ENCODE measurements at places on chromosomes 1 and 21.

- no peak overlapping the region for H3K4me3 ChIP-seq
- no peak for DNase-seq
- no peaks in the 10 kb centered on the region for H3K4me1 ChIP-seq
- no peaks in the 10 kb centered on the region for H3K36me3 ChIP-seq
- no peaks in the 10 kb centered on the region for H3K27me3 ChIP-seq
- H3K27ac ChIP-seq, result no peak overlapping the region
Observed at GRCh38 chr1:95246511-95246910, 12.5 kb downstream of the RWDD3 start.

DNA sequence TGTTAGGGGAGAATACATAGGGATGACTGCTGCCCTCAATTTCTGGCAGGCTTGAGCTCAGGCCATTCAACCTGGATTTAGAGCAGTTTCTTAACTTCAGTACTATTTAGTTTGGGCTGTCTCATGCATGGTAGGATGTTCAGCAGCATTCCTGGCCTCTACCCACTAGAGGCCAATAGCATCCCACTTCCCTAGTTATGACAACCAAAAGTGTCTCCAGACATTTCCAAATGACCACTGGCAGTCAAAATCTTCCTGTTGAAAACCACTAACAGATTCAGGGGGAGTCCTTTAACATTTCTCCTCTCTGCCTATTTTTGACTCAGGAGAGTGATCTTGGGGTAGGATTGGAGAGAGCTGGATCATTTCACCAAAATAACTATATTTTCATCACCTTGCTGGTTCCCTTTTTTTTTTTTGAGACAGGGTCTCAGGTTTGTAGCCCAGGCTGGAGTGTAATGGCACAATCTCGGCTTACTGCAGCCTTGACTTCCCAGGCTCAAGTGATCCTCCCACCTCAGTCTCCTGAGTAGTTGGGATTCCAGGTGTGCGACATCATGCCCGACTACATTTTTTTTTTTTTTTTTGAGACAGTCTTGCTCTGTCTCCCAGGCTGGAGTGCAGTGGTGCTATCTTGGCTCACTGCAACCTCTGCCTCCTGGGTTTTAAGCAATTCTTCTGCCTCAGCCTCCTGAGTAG is 8.7 kb downstream of the GNAT2 start:
- H3K27ac ChIP-seq, result no peak overlapping the region
- H3K27me3 ChIP-seq, result no peaks in the 10 kb centered on the region
- H3K36me3 ChIP-seq, result no peaks in the 10 kb centered on the region
- no peak for DNase-seq

- no peak overlapping the region for H3K4me3 ChIP-seq
- no peaks in the 10 kb centered on the region for H3K36me3 ChIP-seq
- no peaks in the 10 kb centered on the region for H3K27me3 ChIP-seq
Observed at GRCh38 chr1:117244306-117244705, 33.6 kb upstream of the VTCN1 start.

GRCh38 chr1:39776400-39776713 is 5.2 kb upstream of the OXCT2 start:
- H3K4me1 ChIP-seq, result no peaks in the 10 kb centered on the region
- H3K36me3 ChIP-seq, result no peaks in the 10 kb centered on the region
- no peak for DNase-seq
- no peak overlapping the region for H3K27ac ChIP-seq
- H3K4me3 ChIP-seq, result no peak overlapping the region

GRCh38 chr1:82845866-82846265 is 1045.1 kb downstream of the ADGRL2 start:
- no peaks in the 10 kb centered on the region for H3K4me1 ChIP-seq
- H3K27ac ChIP-seq, result no peak overlapping the region
- H3K4me3 ChIP-seq, result no peak overlapping the region
- H3K27me3 ChIP-seq, result no peaks in the 10 kb centered on the region
- no peak for DNase-seq
- no peaks in the 10 kb centered on the region for H3K36me3 ChIP-seq

DNA sequence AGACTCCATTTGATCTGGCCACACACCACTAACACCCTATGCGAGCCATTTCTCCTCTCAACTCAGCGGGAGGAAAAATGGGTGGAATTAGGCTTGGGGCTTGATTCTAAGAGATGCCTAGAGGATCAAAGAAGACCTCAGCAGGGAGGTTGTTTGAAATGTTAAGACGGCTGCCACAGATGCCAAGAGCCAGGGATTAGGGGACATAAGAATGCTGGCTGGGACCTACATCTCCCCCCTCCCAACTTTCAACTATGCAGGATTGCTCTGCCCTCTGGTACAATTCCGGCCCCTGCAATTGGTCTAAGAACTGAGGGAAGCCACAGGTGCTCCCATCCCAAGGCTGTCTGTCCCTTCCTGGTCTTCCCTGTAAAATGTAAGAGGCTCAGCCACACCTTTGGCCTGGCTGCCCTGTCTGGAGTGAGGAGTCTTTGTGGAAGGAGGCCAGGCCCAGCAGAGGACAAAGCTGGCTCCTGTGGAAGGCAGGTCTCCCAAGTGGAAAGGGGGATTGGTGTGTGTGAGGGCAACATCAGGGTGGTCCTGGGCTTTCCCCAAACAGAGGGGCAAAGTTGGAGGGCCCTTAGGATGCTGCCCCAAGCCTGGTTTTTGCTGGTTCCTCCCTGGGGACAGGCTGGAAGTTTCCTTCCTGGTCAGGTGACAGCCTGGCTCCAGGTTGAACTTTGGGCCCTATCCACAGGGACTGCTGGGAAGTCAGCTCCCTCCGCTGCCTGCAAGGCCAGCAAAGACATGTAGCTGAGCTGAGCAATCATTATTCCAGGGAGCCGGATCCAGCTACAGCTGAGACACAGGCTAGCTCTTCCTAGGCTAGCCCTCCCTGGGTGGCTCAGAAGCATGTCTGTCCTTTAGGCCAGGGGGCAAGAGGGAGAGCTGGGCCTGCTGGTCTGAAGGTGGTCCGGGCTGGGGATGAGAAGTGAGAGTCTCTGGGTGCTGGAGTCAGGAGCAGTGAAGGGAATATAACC is 34.5 kb upstream of the SYNC start:
- peaks cover 5% of the 10 kb centered on the region for H3K4me1 ChIP-seq
- no peaks in the 10 kb centered on the region for H3K27me3 ChIP-seq
- no peak overlapping the region for H3K4me3 ChIP-seq
- H3K36me3 ChIP-seq, result no peaks in the 10 kb centered on the region
- peak overlapping the region; percentile 68 for H3K27ac ChIP-seq
- DNase-seq, result no peak

- peak; percentile 81 for DNase-seq
- no peaks in the 10 kb centered on the region for H3K27me3 ChIP-seq
- H3K4me3 ChIP-seq, result no peak overlapping the region
- H3K27ac ChIP-seq, result no peak overlapping the region
Observed at GRCh38 chr1:229258031-229258756, 12.7 kb upstream of the RAB4A start.

GRCh38 chr1:85734931-85735330 is 26.7 kb upstream of the ZNHIT6 start:
- H3K4me1 ChIP-seq, result no peaks in the 10 kb centered on the region
- no peak overlapping the region for H3K27ac ChIP-seq
- DNase-seq, result no peak
- H3K36me3 ChIP-seq, result no peaks in the 10 kb centered on the region

- peak overlapping the region; percentile 58 for H3K4me3 ChIP-seq
- no peak overlapping the region for H3K27ac ChIP-seq
- no peaks in the 10 kb centered on the region for H3K36me3 ChIP-seq
- DNase-seq, result peak; percentile 81
- no peaks in the 10 kb centered on the region for H3K4me1 ChIP-seq
Observed at GRCh38 chr1:20696397-20697333, 21.1 kb downstream of the KIF17 start.

GRCh38 chr1:65266476-65266875 is 42.9 kb upstream of the DNAJC6 start:
- no peak overlapping the region for H3K4me3 ChIP-seq
- H3K27me3 ChIP-seq, result no peaks in the 10 kb centered on the region
- no peaks in the 10 kb centered on the region for H3K36me3 ChIP-seq
- H3K4me1 ChIP-seq, result no peaks in the 10 kb centered on the region

- H3K27me3 ChIP-seq, result no peaks in the 10 kb centered on the region
- H3K27ac ChIP-seq, result no peak overlapping the region
- peaks cover 48% of the 10 kb centered on the region for H3K4me1 ChIP-seq
- DNase-seq, result no peak
- H3K4me3 ChIP-seq, result no peak overlapping the region
- H3K36me3 ChIP-seq, result no peaks in the 10 kb centered on the region
Observed at GRCh38 chr1:6491966-6492365, 499 bp upstream of the PLEKHG5 start.

- H3K36me3 ChIP-seq, result peaks cover 63% of the 10 kb centered on the region
- H3K27ac ChIP-seq, result no peak overlapping the region
- DNase-seq, result peak; percentile 36
- H3K4me1 ChIP-seq, result peaks cover 7% of the 10 kb centered on the region
- H3K4me3 ChIP-seq, result no peak overlapping the region
- H3K27me3 ChIP-seq, result no peaks in the 10 kb centered on the region
Observed at GRCh38 chr1:10338047-10338446, 60.8 kb upstream of the PGD start.

DNA sequence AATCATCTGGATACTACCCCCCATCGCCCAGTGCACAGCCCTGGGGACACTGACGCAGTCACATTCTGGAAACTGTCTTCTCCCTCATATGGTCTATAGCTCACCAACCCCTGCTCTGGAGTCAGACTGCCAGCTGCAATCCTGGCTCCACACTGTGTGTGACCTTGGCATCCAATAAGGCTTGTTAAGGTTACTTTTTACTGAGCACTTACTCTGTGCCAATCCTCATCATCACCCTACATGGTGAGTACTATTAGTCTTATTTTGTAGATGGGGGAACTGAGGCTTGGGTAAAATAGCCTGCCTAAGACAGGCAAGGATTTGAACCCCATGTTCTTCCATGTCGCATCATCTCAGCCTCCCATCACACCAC is 34.9 kb downstream of the AHDC1 start:
- peak; percentile 68 for DNase-seq
- H3K27me3 ChIP-seq, result no peaks in the 10 kb centered on the region
- H3K4me1 ChIP-seq, result peaks cover 96% of the 10 kb centered on the region
- H3K27ac ChIP-seq, result peak overlapping the region; percentile 90

GRCh38 chr1:156705918-156706656 is 704 bp upstream of the CRABP2 start:
- peaks cover 23% of the 10 kb centered on the region for H3K4me1 ChIP-seq
- DNase-seq, result peak; percentile 56
